ENCODE measurements at places on chromosomes 16 and 17.

DNA sequence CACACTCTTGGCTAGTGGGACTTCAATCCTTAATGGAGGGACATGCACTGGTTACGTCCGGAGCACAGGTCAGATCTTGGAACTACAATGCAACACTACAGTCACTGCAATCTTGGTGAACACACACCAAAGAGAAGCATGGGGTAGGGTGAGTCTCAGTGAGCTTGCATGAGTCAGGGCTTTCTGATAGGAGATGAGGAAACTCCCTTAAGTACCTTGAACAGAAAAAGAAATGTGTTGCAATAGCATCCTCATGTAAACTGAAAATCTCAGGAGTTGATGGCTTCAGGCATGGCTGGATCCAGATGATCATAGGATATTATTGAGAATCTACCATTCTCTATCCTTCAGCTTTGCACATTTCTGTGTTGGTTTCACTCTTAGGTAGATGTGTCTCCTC, 54.1 kb downstream of the CES1 start:
- DNase-seq: no peak

DNA sequence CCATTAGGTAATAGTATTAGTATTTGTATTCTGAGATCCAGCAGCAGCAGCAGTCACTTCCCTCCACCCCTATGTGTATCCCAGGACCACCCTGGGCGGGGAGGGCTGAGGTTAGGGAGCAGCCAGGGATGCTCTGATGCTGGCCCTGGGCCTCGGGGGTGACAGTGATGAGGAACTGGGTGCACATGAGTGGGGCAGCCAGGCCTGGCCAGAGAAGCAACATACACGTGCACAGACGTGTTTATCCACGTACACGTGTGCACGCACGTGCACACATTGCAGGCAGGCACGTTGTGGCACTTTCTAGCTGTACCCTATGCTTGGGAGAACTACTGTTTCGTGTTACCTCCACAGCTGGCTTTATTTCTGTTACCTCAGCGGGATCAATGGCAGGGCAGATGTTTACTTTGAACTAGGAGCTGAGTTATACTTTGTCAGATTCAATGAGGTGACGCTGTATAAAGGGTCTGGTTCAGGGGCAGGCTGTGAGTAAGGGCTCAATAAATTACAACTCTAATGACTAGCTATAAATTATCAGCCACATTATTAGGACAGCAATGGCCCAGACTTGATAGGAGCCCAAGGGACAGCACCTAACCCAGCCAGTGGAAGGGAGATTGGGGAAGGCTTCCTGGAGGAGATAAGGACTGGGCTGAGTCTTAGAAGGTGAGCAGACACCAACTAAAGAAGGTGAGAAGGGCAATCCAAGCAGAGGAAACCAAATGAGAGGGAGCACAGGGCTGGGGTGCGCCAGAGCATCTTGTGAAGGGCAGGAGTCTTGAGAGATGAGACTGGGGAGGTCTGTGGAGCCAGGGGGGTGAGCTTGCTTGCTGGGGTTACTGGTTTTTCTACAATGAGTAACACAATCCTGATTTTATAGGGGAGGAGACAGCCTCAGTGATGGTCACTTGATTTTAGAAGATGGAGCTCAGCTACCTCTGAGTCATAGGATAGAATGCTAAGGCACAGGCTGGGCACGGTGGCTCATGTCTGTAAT, 22.4 kb upstream of the CA4 start:
- no peak for DNase-seq

GRCh38 chr16:65244787-65245186, 122.9 kb upstream of the CDH11 start:
- DNase-seq: no peak

GRCh38 chr17:14818469-14818868, 446.7 kb downstream of the PMP22 start:
- DNase-seq: no peak

All from CD4-positive, alpha-beta T cell treated with Interleukin-10 for 1 hour (primary cell).